ENCODE measurements at places on chromosomes 1 and 21.

DNA sequence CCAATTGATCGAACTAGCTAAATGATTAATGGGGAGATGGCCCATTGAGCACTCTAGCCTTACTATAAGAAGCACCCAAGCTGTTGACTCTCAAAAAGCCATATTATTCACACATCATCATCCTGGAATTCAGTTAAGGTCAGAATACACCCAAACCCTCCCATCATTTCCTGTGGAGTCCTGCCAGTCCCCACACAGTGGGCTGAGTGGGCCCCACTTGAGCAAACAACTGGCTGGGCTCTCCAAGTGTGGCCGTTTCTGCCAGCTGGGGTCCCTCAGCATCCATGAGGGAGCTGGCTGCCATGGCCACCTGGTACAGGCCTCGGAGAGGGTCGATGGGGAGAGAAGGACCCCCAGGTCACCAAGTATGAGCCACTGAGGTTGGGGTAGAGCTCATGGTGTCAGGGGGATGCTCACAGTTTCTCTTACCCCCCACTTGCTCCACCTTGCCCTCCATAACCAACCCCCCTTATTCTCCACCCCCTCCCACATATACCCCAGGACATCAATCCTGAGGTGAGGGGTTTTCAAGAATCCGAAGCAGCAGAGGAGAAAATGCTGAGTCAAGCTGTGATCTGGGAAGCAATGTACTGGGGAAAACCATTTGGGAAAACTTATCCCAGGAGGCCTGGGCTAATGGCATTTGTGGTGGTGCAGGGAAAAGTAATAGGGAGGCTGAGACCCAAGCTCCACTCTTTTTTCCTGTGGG, 60.3 kb downstream of the UBE2T start:
- DNase-seq = peak; percentile 56

DNA sequence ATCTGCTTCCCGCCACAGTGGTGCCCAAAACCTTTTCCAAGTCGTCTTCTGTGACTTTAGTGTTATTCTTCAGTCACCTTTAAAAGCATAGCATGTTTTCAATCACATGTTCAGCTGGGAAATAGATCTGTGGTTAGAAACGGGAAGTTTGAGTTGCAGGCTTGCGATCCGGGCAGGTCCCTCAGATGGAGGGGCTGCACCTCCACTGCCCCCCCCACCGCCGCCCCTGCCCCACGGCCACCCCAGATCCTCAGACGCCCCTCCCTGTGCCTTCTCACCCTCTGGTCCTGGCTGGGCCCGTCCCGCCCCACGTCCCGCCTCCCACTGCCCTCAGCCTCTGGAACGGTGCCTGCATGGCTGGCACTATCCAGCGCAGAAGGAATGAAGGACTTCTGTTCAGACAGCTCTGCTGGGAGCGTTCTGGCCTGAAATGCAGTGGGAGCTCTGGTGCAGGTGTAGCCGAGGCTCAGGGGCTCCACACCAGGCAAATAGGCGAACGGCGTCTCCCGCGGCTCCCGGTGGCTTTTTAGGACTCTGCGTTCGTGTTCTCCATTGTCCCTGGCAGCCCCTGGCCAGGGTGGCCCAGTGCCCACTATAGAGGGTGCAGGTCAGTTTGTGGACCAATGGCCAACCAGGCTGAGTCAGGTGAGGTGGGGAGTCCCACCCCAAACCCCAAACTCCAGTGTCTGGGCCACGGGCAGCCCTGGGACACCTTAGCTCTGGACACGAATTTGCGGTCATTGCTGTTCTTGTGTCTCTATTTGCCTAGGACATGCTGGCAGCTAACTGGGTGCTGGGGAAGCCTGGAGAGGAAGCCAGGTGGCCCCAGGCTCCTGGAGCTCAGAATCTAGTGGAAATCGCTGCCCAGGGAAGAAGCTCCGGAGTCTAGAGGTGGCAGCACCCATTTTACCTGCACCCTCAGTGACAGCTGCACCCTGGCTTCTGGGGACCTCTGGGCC, 67.1 kb downstream of the FAAP20 start:
- DNase-seq = no peak

- DNase-seq = no peak
Measured at GRCh38 chr1:175845338-175845737, 101.9 kb upstream of the TNR start.

DNA sequence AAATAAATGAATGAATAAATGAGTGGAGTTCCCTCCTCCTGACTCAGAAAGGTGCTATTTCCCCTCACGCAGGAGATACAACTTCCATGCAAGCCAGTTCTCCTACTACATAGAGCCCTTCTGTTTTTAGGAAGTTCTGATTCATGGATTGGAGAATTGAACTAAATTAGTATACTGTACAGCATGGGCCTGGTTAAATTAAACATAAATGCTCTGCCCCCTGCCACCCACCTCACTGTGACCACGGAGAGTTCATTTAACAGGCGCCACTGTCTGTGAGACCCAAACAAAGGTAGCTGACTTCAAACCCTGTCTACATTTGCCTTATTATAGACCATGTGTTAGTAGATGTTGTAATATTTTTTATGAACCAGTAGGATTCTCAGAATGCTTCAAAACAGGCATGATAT, 9.1 kb upstream of the IRF2BP2 start:
- no peak for DNase-seq

Data from activated effector memory CD4-positive, alpha-beta T cell treated with anti-CD3 and anti-CD28 coated beads, Interleukin-2, amount 50 U/mL, for 16 hours (primary cell).